ENCODE measurements at places on chromosomes 11 and 22. TPM values are rescaled to one million over a fixed set of nuclear protein-coding genes. Genes with fewer than 3 reads are reported as not detected.

- no peak overlapping the region for H3K4me3 ChIP-seq
- H3K4me1 ChIP-seq, result peaks cover 3% of the 10 kb centered on the region
- no peak overlapping the region for H3K27ac ChIP-seq
- no peaks in the 10 kb centered on the region for H3K36me3 ChIP-seq
- DNase-seq, result no peak
- no peaks in the 10 kb centered on the region for H3K27me3 ChIP-seq
Measured at GRCh38 chr11:1858154-1858553, 5.3 kb downstream of the LSP1 start.

- H3K27me3 ChIP-seq, result no peaks in the 10 kb centered on the region
- no peaks in the 10 kb centered on the region for H3K4me1 ChIP-seq
- DNase-seq, result no peak
- H3K36me3 ChIP-seq, result no peaks in the 10 kb centered on the region
Measured at GRCh38 chr11:19027829-19028595, 32.5 kb downstream of the MRGPRX2 start.

- peaks cover 51% of the 10 kb centered on the region for H3K4me1 ChIP-seq
- no peaks in the 10 kb centered on the region for H3K36me3 ChIP-seq
- H3K27me3 ChIP-seq, result no peaks in the 10 kb centered on the region
- no peak for DNase-seq
- H3K4me3 ChIP-seq, result no peak overlapping the region
Measured at GRCh38 chr22:42959576-42960509, 55.1 kb downstream of the PACSIN2 start.

DNA sequence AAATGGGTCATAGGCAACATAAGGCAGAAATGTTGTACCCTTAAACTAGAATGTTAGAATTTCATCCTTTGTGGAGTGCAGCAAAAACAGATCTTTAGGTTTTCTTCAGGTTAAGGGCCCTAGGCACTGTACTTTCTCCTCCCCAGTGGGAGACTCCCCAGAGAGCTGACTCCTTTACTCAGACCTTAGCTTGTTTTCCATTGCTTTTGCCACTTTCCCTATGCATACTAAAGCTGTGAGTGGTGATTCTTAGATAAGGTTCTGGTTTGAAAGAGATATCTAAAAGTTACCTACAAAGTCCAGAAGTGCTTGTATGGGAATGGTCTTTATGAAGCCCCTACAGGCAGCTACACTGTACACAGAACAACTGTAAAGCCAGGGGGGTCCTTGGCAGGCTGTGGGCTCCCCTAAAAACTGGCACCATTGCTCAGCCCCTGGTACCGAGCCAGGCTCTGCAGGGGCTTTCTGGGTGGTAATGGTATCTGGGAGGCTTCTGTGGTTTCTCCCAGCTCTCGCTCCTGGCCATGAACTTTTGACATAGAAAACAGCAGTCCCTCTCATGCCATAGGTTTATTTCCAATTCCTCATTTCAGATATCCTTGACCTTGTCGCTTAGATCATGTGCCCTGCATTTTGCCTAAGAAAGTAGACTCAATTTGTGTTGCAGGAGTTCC is 23.2 kb downstream of the AMOTL1 start:
- peaks cover 74% of the 10 kb centered on the region for H3K4me1 ChIP-seq
- H3K36me3 ChIP-seq, result no peaks in the 10 kb centered on the region
- no peaks in the 10 kb centered on the region for H3K27me3 ChIP-seq

DNA sequence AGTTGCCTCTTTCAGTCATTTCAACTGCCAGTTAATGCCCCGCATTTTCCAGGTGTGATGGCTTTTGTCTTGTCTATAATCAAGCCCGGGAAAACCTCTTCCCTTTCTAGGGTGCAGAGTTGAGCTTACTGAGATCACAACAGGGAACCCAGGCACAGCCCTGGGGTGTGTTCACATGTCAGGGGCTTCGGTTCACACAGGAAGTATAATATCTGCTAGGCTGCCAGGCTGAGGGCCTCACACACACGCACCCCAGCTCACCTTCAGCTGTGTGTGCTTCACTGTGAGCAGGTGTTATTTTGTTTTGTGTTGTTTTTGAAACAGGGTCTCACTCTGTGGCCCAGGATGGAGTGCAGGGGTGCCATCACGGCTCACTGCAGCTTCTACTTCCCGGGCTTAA is 9.7 kb upstream of the SOX10 start:
- no peak overlapping the region for H3K4me3 ChIP-seq
- H3K27ac ChIP-seq, result no peak overlapping the region
- DNase-seq, result no peak
- H3K27me3 ChIP-seq, result no peaks in the 10 kb centered on the region
- no peaks in the 10 kb centered on the region for H3K36me3 ChIP-seq
- H3K4me1 ChIP-seq, result peaks cover 15% of the 10 kb centered on the region

DNA sequence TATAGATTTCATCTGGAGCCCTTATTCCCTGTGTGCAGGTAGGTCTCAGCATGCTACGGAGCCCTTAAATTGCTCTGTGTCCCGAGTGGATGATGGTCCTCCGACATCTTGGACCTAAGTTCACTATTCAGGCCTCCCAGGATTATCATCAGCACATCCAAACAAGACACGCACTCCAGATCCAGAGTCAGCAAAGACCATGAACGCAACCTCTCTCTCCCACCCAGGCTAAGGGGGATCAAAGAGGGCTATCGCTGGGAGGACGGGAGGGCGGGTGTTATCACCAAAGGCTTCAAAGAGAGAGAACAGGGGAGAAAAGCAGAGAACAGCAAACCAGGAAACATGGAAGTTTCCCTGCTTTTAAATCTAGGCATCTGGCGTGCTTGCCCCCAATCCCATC is 659.4 kb downstream of the TBC1D22A start:
- no peaks in the 10 kb centered on the region for H3K36me3 ChIP-seq
- no peak overlapping the region for H3K27ac ChIP-seq
- no peaks in the 10 kb centered on the region for H3K27me3 ChIP-seq
- no peaks in the 10 kb centered on the region for H3K4me1 ChIP-seq

- peaks cover 37% of the 10 kb centered on the region for H3K4me1 ChIP-seq
- no peak for DNase-seq
- no peaks in the 10 kb centered on the region for H3K36me3 ChIP-seq
- H3K27ac ChIP-seq, result no peak overlapping the region
- H3K27me3 ChIP-seq, result no peaks in the 10 kb centered on the region
- no peak overlapping the region for H3K4me3 ChIP-seq
Measured at GRCh38 chr22:46758867-46759290, 3.6 kb upstream of the TBC1D22A start.

The SERPINH1 gene
- total RNA-seq, result 257 TPM

- H3K27me3 ChIP-seq, result no peaks in the 10 kb centered on the region
- H3K4me1 ChIP-seq, result peaks cover 19% of the 10 kb centered on the region
- no peak overlapping the region for H3K27ac ChIP-seq
- no peak for DNase-seq
- H3K4me3 ChIP-seq, result no peak overlapping the region
- H3K36me3 ChIP-seq, result no peaks in the 10 kb centered on the region
Measured at GRCh38 chr22:28012832-28013460, 93.9 kb upstream of the PITPNB start.

Data from vagina (tissue), 2 donors.